ENCODE measurements at places on chromosomes 12 and 14.
A peak's percentile ranks its signal among the peaks of the same experiment; 100 is the strongest.

DNA sequence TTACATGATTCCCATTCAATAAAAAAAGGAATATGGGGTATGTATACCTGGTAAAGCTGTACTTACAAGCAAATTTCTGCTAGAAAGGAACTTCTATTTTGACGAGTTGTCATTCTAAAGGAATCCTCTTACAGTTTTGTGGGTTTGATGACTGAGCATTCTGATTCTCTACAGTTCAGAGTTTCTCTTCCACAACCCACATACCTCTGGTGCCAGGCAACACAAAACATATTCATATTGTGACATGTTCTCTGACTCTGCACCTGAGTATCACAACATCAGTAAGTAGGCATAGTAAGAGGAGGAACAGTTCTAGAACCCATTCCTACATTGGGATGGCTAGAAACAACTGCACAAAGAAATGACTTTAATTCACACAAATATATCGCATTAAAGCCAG, 636.6 kb downstream of the MED13L start:
- DNase-seq: no peak
- H3K4me1 ChIP-seq: peaks cover 5% of the 10 kb centered on the region
- H3K4me3 ChIP-seq: no peak overlapping the region
- no peaks in the 10 kb centered on the region for H3K27me3 ChIP-seq

GRCh38 chr14:99395909-99396530, 84.6 kb downstream of the SETD3 start:
- no peaks in the 10 kb centered on the region for H3K27me3 ChIP-seq
- no peak overlapping the region for H3K27ac ChIP-seq
- H3K36me3 ChIP-seq: peaks cover 18% of the 10 kb centered on the region

DNA sequence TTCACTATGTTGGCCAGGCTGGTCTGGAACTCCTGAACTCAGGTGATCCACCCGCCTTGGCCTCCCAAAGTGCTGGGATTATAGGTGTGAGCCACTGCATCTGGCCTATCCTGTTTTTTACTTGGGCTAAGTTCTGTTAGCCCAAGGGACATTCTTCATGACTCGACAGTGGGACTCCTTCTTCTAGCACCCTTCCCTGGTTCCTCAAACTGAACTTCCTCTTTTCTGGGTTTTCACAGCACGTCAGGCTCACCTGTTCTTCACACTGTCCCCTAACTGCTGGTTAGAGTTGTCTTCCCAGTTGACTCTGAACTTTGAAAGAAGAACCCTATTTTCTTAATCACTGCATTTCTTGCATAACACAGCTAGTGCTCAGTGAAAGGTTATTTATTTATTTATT, 22.5 kb downstream of the CABP1 start:
- peaks cover 16% of the 10 kb centered on the region for H3K4me1 ChIP-seq
- H3K4me3 ChIP-seq: no peak overlapping the region
- H3K36me3 ChIP-seq: no peaks in the 10 kb centered on the region
- no peak overlapping the region for H3K27ac ChIP-seq
- H3K27me3 ChIP-seq: peaks cover 3% of the 10 kb centered on the region

GRCh38 chr12:11577658-11578260, 71.7 kb upstream of the ETV6 start:
- H3K4me3 ChIP-seq: no peak overlapping the region
- H3K36me3 ChIP-seq: no peaks in the 10 kb centered on the region
- no peaks in the 10 kb centered on the region for H3K27me3 ChIP-seq
- no peaks in the 10 kb centered on the region for H3K4me1 ChIP-seq

GRCh38 chr14:44170101-44170500, 337.0 kb downstream of the FSCB start:
- H3K27ac ChIP-seq: no peak overlapping the region
- no peak for DNase-seq
- no peaks in the 10 kb centered on the region for H3K27me3 ChIP-seq
- H3K4me1 ChIP-seq: no peaks in the 10 kb centered on the region

DNA sequence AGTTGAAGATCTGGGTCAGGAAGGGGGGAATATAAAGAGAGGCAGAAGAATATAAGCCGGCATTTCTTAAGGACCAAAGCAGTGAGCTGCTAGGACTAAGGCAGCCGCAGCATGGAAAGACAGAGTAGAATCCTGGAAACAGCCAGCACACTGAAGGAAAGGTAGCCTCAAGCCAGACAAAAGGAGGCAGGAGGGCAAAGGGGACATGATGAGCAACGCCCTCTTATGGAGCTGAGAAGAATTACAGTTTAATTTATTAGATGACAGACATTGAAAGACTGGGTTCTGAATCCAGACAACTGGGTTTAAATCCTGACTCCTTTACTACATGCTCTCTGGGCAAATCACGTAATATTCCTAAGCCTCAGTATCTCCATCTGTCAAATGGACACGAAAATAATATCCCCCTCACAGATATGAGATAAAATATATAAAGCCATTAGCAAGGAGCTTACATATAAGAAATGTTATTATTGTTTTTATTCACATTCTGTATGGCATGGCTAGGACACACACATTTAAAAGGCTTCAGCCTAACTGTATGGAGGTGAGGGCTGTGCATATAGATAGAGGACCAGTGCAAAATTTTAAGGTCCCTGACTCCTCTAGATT, 8.1 kb upstream of the PCED1B start:
- H3K4me1 ChIP-seq: no peaks in the 10 kb centered on the region
- no peak overlapping the region for H3K27ac ChIP-seq
- DNase-seq: peak; percentile 6
- H3K4me3 ChIP-seq: no peak overlapping the region

- no peak for DNase-seq
- H3K4me1 ChIP-seq: no peaks in the 10 kb centered on the region
- H3K27me3 ChIP-seq: no peaks in the 10 kb centered on the region
Observed at GRCh38 chr12:82383930-82384552, 25.7 kb downstream of the METTL25 start.

GRCh38 chr12:72673853-72674252, 401.7 kb downstream of the TRHDE start:
- H3K4me3 ChIP-seq: no peak overlapping the region
- no peak overlapping the region for H3K27ac ChIP-seq
- no peaks in the 10 kb centered on the region for H3K4me1 ChIP-seq
- no peaks in the 10 kb centered on the region for H3K27me3 ChIP-seq

GRCh38 chr12:66187036-66187435, 2.0 kb upstream of the IRAK3 start:
- no peaks in the 10 kb centered on the region for H3K4me1 ChIP-seq
- H3K27ac ChIP-seq: no peak overlapping the region
- H3K4me3 ChIP-seq: no peak overlapping the region
- peaks cover 5% of the 10 kb centered on the region for H3K27me3 ChIP-seq
- no peak for DNase-seq

GRCh38 chr14:39372656-39373055, 59.6 kb downstream of the FBXO33 start:
- no peaks in the 10 kb centered on the region for H3K27me3 ChIP-seq
- H3K36me3 ChIP-seq: peaks cover 19% of the 10 kb centered on the region
- no peak overlapping the region for H3K4me3 ChIP-seq
- H3K27ac ChIP-seq: no peak overlapping the region
- no peak for DNase-seq

GRCh38 chr12:82627799-82628198, 58.9 kb upstream of the TMTC2 start:
- no peak overlapping the region for H3K27ac ChIP-seq
- no peaks in the 10 kb centered on the region for H3K27me3 ChIP-seq
- H3K4me3 ChIP-seq: no peak overlapping the region
- H3K4me1 ChIP-seq: no peaks in the 10 kb centered on the region
- H3K36me3 ChIP-seq: no peaks in the 10 kb centered on the region

- H3K4me1 ChIP-seq: no peaks in the 10 kb centered on the region
- no peak overlapping the region for H3K4me3 ChIP-seq
- no peak for DNase-seq
- H3K27ac ChIP-seq: no peak overlapping the region
Observed at GRCh38 chr12:9745199-9745598, 12.3 kb upstream of the CLECL1 start.

DNA sequence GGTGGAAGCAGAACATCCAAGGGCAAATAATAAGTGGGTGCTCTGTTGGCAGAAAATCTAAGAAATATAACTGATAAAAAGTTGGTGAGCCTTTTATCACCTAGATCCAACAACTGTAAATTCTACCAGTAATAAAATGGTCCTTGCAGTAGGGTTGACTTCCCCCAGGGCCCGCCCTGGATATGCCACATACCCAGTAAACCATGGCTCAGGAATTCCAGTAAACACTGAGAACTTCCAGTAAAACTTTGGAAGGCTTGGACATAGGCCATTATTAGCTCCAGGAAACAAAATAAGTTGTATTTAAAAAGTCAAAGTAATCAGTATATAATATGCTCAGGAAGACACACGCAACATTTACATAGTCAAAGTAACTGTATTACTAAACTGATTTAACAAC, 402.2 kb downstream of the BCAT1 start:
- H3K4me3 ChIP-seq: no peak overlapping the region
- H3K27me3 ChIP-seq: no peaks in the 10 kb centered on the region
- H3K4me1 ChIP-seq: peaks cover 10% of the 10 kb centered on the region
- DNase-seq: no peak
- no peak overlapping the region for H3K27ac ChIP-seq

GRCh38 chr12:1880876-1881275, 37.6 kb downstream of the CACNA2D4 start:
- no peaks in the 10 kb centered on the region for H3K36me3 ChIP-seq
- H3K27ac ChIP-seq: no peak overlapping the region
- peaks cover 42% of the 10 kb centered on the region for H3K4me1 ChIP-seq

DNA sequence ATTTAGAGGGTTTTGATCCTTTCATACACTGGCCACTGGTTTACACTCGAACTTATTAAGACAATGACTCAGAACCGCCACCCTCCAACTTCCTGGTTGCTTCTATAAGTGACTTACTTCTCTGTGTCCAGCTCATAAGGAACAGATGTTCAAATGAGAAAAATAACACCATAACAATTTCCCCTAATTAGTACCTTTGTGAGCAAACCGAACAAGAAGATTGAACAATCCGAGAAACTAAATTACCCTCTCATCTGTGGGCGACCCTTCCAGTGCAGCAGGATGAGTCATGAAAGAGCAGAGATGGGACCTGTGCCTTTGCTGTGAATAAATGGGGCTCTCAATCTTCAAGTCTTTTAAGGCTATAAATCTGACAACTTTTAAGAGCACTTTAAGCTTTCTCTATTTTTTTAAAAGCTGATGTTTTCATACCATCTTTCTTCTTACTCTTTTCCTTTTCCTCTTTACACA, 146.8 kb upstream of the RASSF8 start:
- no peaks in the 10 kb centered on the region for H3K36me3 ChIP-seq
- H3K4me1 ChIP-seq: no peaks in the 10 kb centered on the region
- no peak overlapping the region for H3K27ac ChIP-seq
- no peak for DNase-seq
- no peak overlapping the region for H3K4me3 ChIP-seq
- no peaks in the 10 kb centered on the region for H3K27me3 ChIP-seq

- no peaks in the 10 kb centered on the region for H3K36me3 ChIP-seq
- no peaks in the 10 kb centered on the region for H3K27me3 ChIP-seq
- H3K4me3 ChIP-seq: no peak overlapping the region
- H3K4me1 ChIP-seq: no peaks in the 10 kb centered on the region
- H3K27ac ChIP-seq: no peak overlapping the region
Observed at GRCh38 chr14:81710232-81710845, 176.7 kb upstream of the SEL1L start.

DNA sequence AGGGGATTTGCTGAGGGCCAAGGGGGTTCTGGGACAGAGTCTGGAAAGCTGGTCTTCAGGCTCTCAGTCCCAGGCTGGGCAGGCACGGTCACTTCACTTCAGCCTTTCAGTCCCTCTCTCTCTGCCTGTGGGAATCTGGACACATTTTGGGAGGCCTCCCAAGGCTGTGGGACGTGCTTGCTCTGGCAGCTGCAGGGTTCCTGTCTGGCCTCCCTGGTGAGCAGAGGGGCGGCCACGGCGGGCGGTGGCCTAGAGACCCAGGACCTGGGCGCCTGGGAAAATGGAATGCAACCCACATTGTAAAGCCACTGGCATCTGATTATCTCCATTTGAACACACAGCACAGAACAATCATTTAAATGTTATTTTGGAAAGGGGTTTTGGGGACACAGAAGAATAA, 10.1 kb upstream of the ALDH2 start:
- H3K4me3 ChIP-seq: no peak overlapping the region
- no peaks in the 10 kb centered on the region for H3K36me3 ChIP-seq
- peaks cover 9% of the 10 kb centered on the region for H3K4me1 ChIP-seq
- H3K27ac ChIP-seq: no peak overlapping the region

GRCh38 chr12:55743406-55744339, 751 bp downstream of the GDF11 start:
- H3K27me3 ChIP-seq: peaks cover 12% of the 10 kb centered on the region
- H3K4me1 ChIP-seq: peaks cover 39% of the 10 kb centered on the region
- no peaks in the 10 kb centered on the region for H3K36me3 ChIP-seq
- H3K4me3 ChIP-seq: peak overlapping the region; percentile 88
- DNase-seq: no peak

DNA sequence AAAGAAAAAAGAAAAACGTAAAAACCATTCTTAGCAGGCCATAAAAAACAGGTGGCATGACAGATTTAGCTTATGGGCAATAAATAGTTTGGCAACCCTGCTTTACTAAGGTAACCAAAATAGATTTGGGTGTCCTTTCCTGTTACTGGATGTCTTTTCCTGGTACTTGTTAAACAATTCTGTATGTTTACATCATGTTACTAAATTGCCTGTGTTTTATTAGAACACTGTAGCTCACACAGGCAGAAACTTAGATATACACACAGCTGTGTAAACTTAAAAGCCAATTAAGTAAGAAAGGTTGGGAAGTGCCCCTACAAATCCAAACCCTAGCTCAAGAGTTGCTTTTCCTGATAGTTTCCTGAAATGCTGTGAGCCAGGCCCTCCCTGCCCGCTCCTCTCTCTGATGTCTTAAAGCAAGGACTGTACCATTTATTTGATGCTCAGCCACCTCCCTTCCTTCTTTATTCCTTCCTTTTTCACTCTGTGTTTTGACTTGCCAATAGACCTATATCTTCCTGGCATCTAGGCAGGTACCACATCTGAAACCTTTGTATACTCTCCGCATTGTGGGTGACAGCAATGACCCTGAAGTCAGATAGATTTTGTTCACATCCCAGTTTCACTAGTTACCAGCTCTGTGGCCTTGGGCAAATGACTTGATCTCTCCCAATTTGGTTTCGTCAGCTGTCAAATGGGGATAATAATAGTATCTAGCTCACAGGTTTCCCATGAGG, 3.7 kb upstream of the CAMKK2 start:
- DNase-seq: no peak
- H3K27ac ChIP-seq: no peak overlapping the region
- H3K4me3 ChIP-seq: no peak overlapping the region
- H3K36me3 ChIP-seq: no peaks in the 10 kb centered on the region
- no peaks in the 10 kb centered on the region for H3K27me3 ChIP-seq
- peaks cover 31% of the 10 kb centered on the region for H3K4me1 ChIP-seq

GRCh38 chr14:62983821-62984220, 61.4 kb downstream of the KCNH5 start:
- no peak overlapping the region for H3K27ac ChIP-seq
- no peaks in the 10 kb centered on the region for H3K4me1 ChIP-seq
- H3K27me3 ChIP-seq: no peaks in the 10 kb centered on the region
- H3K4me3 ChIP-seq: no peak overlapping the region
- no peaks in the 10 kb centered on the region for H3K36me3 ChIP-seq

GRCh38 chr14:90567191-90567590, 170.4 kb downstream of the CALM1 start:
- no peaks in the 10 kb centered on the region for H3K27me3 ChIP-seq
- no peaks in the 10 kb centered on the region for H3K4me1 ChIP-seq
- no peaks in the 10 kb centered on the region for H3K36me3 ChIP-seq

GRCh38 chr12:126193190-126193589, 1128.0 kb downstream of the AACS start:
- no peaks in the 10 kb centered on the region for H3K4me1 ChIP-seq
- no peak overlapping the region for H3K27ac ChIP-seq
- H3K36me3 ChIP-seq: no peaks in the 10 kb centered on the region
- H3K27me3 ChIP-seq: no peaks in the 10 kb centered on the region
- DNase-seq: no peak
- no peak overlapping the region for H3K4me3 ChIP-seq

- no peak overlapping the region for H3K27ac ChIP-seq
- no peaks in the 10 kb centered on the region for H3K4me1 ChIP-seq
- H3K27me3 ChIP-seq: no peaks in the 10 kb centered on the region
- H3K4me3 ChIP-seq: no peak overlapping the region
- no peak for DNase-seq
Observed at GRCh38 chr12:75259143-75259542, 49.5 kb upstream of the KCNC2 start.
